H4 (cell line): ENCODE measurements at places on chromosomes 13 and 19.

GRCh38 chr13:66659286-66659685 lies 570.9 kb downstream of the PCDH9 start:
- DNase-seq: peak; percentile 47

DNA sequence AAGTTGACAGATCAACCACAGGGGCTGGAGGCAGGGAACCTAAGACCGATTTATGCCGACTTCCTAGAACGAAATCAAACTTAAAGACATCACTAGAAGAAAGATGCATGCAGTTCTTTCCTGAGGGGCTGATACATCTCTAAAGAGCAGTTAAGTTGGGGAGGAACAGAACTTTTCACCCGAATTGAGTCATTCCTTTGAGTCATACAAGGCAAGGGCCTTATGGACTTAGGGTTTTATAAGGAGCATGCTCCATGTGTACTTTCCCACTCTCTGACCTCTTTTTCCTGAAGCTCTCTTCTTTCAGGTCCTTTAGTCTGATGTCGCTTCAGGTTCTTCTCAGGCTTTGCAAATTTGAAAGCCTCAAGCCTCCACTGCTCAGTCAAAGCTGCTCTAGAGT lies 7.9 kb upstream of the FBXL3 start:
- DNase-seq: no peak

DNA sequence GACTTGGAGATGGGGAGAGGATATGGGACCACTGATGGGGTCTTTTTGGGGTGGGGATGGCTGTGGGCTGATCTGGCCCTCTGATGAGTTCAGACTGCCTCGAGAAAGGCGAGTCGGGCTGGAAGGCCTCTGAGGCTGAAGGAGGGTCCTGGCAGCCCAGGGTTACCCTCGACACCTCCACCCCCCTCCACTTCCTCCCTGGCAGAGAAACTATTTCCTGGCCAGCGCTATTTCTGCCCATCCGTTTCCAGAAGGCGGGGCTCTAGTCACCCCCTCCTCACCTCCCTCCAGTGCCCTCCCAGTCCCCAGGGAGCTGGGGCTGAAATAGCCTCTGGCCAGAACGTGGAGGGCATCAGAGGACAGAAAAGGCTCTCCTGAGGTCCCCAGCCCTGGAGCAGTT lies 9.7 kb downstream of the EXOC3L2 start:
- no peak for DNase-seq

GRCh38 chr13:110301083-110301482 lies 5.9 kb downstream of the COL4A1 start:
- no peak for DNase-seq

GRCh38 chr19:17041976-17042375 lies 15.4 kb upstream of the CPAMD8 start:
- no peak for DNase-seq

- DNase-seq: no peak
Observed at GRCh38 chr13:22320991-22321390, 650.1 kb downstream of the FGF9 start.

DNA sequence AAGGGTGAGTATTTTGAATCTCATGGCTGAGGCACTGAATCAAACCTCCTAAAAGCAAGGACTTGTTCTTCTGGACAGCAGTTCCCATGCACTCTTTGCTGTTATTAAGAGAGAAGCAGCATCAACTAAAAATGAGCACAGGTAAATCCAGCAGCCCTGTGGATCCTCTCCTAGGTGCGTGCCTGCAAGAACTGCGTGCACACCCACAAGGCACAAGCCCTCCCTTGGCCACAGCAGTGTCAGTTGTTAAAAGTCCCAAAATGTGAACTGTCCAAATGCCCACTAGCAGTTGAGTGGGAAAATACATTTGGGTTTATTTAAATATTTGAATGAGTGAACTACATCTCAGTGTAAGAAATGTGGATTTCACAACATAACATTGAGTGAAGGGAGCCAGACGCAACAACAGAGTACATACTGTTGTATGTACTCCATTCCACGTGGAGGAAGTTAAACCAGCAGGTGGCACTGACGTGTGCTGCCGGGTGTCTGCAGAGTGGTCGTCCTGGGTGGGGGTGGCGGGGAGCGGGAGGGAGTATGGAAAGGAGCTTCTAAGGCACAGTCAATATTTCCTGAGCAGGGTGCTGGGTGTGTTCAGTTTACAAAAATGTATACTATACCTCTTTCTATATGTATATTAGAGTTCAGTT lies 266.4 kb downstream of the NALCN start:
- DNase-seq: peak; percentile 17

GRCh38 chr13:101747039-101747438 lies 294.6 kb downstream of the ITGBL1 start:
- DNase-seq: no peak

DNA sequence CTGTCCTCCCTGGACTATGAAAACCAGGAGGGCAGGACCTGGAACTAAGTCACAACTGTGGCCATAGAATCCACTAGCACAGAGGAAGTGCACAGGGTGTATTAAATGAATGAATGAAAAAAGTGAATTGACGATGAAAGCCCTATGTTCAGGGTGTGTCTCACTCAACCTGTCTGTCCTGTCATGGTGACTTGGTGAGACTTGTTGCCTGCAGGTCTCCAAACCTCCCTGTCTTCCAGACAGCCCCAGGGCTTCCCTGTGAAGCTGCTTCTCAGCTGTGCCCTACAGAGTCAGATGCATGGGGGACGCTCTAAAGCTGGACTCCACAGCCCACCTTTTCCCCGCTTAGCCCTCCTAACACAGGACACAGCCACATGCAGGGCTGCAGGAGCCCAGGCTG lies 4.8 kb upstream of the IGFL1 start:
- no peak for DNase-seq

- DNase-seq: no peak
Observed at GRCh38 chr13:67440236-67440975, 210.3 kb upstream of the PCDH9 start.

DNA sequence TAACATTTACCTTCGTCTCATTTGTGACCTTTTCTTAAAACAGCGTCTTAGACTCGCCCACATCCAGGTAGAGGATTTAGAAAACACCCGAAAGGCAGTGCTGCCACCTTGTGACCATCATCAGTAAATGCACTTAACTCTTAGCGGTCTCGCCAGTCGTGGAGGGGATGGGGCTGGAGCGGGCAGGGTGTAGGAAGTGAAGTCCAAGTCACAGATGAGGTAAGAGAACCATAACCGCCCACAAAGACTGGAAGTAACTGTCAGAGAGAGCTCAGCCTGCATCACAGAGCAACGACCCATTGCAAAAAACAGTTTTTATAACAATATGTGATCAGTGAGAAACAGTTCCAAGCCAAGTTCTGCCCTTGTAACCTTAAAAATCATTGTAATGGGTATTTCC lies 10.7 kb upstream of the CEACAM3 start:
- DNase-seq: peak; percentile 85

DNA sequence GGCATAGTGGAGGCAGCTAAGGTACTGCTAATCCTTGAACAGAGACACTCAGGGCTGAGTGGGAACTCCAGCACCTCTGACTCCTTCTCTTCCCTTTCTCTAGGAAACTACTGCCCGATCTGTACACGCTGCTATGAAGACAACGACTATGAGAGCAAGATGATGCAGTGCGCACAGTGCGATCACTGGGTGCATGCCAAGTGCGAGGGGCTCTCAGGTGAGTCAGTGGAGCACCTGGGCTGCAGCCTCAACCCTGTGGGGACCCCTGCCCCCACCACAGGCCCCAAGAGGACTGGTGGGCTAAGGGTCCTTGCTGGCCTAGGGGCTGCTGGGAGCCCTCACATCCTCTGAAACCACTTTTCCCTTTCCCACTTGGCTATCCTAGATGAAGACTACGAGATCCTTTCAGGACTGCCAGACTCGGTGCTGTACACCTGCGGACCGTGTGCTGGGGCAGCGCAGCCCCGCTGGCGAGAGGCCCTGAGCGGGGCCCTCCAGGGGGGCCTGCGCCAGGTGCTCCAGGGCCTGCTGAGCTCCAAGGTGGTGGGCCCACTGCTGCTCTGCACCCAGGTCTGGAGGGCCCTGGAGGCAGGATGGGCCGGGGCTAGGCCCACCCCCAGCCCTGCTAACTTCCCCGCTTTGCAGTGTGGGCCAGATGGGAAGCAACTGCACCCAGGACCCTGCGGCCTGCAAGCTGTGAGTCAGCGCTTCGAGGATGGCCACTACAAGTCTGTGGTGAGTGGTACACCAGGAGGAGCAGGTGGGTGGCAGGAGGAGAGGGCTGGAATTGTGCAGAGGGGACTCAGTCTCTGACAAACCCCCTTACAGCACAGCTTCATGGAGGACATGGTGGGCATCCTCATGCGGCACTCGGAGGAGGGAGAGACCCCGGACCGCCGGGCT lies 9.5 kb downstream of the KMT2B start:
- DNase-seq: no peak

- no peak for DNase-seq
Observed at GRCh38 chr13:27493981-27494380, 43.6 kb upstream of the MTIF3 start.

GRCh38 chr19:48290771-48291488 lies 21.0 kb downstream of the ZNF114 start:
- DNase-seq: peak; percentile 72

- DNase-seq: no peak
Observed at GRCh38 chr19:50819636-50820035, 4.0 kb downstream of the KLK1 start.

- DNase-seq: peak; percentile 62
Observed at GRCh38 chr19:16001481-16002312, 52.9 kb downstream of the OR10H4 start.

GRCh38 chr19:33818411-33818810 lies 21.7 kb downstream of the KCTD15 start:
- no peak for DNase-seq

- DNase-seq: no peak
Observed at GRCh38 chr13:110314516-110315245, 7.6 kb downstream of the COL4A2 start.

- DNase-seq: no peak
Observed at GRCh38 chr19:15292847-15293582, 39.3 kb downstream of the BRD4 start.

- DNase-seq: no peak
Observed at GRCh38 chr13:52085421-52085820, 43.5 kb downstream of the NEK5 start.

GRCh38 chr13:33547035-33547434 lies 261.5 kb upstream of the STARD13 start:
- no peak for DNase-seq

DNA sequence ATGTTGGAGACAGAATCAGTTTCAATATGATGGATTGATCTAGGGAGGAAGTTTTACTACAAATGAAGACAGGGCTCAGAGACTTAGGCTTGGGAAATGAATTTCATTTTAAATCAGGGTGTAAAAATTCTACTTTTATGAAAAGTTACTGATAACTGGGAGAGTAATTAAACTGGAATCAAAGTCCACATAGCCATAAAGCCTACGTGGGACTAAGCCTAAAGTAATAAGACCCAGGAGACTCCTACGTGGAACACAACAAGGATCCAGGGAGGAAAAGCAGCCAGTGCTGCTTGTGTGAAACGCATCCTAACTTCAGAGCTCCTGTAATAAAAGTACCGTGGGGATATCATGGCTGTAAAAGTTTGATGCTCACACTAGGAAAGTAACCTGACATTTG lies 152.0 kb upstream of the MYO16 start:
- DNase-seq: no peak

DNA sequence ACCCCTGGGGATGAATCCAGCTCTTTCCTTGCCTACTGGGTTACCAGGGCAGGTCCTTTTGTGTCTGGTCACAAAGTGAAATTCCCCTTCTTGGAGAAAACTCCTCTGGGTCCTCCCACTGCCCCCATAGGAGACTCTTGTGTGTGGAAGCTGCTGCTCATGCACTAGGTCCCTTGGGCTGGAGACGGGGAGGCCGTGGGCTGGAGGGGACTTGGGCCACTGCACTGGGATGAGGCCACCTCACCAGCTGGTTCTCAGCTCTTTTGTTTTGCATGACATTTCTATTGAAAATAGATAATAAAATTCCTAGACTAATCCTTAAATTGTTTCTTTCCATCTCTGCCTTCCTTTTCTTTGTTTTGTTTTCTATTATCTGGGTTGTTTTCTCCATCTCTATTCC lies 62.4 kb downstream of the TEX29 start:
- DNase-seq: no peak

DNA sequence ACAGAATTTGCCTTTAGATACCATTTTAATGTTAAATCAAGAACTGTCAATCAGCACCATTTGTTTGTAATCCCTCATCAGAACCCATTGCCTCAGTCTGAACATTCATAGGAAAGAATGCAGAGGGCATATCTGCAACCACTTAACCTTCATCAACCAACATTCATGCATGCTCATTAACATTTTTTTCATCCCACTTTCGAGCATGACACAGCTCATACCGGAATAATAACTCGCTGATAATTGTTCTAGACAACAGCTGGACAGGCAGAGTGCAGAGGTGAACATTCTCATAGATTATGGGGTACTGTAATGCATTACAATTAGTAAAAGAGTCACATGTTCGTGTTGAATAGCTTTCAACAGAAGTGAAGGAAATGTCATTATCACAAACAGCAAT lies 216.8 kb downstream of the DIAPH3 start:
- DNase-seq: no peak

DNA sequence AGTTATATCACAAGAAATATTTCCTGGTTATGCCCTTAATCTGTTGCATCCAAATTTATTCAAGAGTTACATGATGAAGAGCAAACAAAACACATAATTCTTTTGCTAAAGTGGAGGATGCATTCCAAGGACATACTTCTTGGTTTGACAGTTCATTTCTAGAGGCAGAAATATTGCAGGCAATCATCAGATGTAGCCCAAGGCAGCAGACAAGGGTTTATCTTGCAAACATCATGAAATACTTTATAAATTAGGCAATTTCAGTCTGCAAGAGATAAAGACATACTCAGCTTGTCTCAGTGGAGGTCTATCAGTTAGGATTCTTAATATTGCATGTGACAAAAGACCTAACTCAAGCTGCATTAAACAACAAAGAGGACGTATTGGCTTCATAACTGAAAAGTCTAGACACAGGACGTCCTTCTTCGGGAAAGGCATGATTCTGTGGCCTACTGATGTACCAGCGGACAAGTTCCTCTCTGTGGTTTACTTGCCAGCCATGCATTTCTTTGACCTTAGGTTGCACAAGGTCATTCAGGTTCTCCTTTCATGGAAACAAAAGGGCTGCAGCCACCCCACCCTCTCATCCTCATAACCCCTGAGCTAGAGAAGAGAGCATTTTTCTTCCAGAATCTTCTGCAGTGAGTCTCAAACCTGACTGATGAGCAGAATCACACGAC lies 204.1 kb downstream of the KATNAL1 start:
- DNase-seq: no peak

GRCh38 chr13:33730147-33730546 lies 87.8 kb upstream of the RFC3 start:
- no peak for DNase-seq
